ENCODE measurements at places on chromosomes 3 and 15.

- no peak for DNase-seq
These were observed 73.0 kb downstream of the ATP10A start for GRCh38 chr15:25790000-25790660.

DNA sequence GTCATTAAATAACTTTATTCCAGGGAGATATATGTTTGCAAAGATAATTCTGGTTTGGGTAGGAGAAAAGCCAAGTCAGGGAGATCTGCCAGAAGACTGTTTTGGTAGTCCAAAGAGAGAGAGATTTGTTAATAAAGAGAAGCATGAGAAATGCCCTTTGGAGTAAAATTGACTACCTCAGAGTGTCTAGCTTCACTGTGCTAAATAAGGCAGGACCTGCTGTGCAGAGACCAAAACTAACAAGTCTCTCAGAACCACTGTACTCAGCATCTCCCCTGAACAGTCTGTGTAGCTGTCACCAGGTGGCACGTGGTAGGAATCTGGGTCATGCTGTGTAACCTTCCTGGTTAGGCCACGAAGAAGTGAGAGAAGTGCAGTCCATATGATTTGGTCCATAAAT, 31.6 kb upstream of the SLC35G2 start:
- DNase-seq: no peak

- no peak for DNase-seq
These were observed 113.6 kb downstream of the POLR2M start for GRCh38 chr15:57820119-57820518.

GRCh38 chr3:34073111-34073510, 274.7 kb downstream of the PDCD6IP start:
- DNase-seq: no peak

- no peak for DNase-seq
These were observed 53.2 kb downstream of the TM4SF4 start for GRCh38 chr3:149527531-149528339.

DNA sequence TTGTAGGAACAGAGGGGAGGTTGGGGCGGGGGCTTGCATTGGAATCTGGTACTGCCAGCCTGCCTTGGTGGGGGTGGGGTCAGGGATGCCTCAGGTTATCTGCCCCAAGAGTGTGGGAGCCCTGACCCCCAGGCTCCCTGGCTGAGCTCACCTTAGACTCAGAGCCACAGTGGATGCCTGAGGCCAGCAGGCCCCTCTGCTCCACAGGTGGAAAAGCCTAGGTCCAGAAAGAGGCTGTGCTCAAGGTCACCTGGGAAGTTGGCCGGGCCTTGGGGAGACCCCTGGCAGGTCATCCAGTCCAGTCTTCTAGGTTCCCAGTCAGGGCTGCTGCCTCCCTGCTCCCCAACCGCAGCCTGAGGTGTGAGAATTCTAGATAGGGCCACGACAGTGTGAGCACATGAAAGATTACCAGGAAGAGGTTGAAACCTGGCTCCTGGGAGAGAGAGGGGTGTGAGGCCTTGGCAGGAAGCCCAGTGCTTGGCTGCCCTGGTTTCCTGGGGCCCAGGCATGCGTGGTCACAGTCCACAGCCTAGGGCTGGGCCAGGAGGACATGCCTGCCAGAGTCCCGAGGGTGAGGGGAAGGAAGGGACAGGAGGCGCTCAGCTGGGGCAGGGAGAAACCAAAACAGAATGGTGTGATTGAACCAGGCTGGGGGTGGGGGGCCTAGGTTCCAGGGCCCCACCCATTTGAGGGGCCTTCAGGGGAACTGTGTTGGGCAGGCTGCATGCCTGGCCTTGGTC, 4.9 kb downstream of the HDAC11 start:
- DNase-seq: no peak

DNA sequence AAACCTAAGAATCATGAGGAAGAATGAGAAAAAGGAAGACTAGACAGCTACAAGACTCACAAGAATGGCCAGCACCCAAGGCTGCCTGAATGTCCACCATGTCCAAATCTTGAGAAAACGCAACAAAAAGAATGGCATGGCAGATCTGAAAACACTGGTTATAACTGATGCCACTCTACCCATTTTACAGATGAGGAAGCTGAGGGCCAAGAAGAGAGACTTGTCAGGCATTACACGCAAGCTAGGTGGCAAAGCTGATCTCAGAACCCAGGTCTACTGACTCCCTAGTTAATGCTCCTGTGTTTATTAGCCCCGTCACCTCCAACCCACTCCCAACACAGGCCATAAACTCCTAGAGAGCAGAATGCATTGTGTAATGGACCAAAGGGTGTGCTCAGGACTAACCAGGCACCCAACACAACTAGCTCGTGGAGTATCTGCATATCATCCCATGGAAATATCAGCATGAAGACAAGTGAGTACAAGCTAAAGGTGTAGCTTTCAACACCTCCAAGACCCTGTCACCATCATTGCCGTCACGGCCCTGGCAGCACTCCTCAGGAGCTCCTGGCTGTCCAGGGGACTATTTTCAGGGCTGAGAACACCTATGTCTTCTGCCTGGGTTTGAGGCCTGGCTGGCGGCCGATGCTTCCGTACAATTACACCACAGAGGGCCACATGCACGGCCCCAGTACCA, 111.7 kb downstream of the XXYLT1 start:
- no peak for DNase-seq

GRCh38 chr3:155712008-155712407, 32.9 kb downstream of the PLCH1 start:
- DNase-seq: no peak

DNA sequence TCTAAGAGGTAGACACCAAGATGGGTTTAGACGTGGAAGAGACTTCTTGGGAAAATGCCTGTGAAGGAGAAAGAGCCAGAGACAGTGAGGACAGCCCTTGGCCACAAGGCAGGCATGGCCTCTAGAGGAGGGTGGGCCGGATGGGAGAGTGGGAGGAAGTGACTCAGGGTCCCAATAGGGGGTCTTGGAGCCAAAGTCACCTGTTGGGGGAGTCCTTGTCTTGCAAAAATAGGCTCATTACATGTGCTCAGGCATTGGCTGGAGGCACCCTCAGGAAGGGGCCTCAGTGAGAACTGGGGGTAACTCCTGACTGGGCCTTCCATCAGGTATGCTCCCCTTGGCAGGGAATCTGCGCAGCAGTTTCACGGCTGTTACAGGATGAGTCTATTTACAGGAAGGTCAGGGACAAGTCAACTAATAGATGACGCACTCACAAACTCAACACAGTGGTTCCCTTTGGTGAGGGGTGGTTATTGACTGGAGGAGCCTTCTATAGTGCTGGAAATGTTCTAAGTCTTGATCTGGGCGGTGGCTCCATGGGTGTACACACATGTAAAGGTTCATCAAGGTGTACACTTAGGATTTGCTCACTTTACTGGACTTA, 259.6 kb downstream of the XXYLT1 start:
- DNase-seq: no peak

- no peak for DNase-seq
These were observed 60.5 kb downstream of the GLDN start for GRCh38 chr15:51401872-51402517.

GRCh38 chr3:5133239-5134018, 11.3 kb downstream of the ARL8B start:
- DNase-seq: no peak

- no peak for DNase-seq
These were observed 50.1 kb downstream of the PPM1L start for GRCh38 chr3:160806094-160806493.

GRCh38 chr3:15310491-15311370, 21.7 kb downstream of the SH3BP5 start:
- no peak for DNase-seq

DNA sequence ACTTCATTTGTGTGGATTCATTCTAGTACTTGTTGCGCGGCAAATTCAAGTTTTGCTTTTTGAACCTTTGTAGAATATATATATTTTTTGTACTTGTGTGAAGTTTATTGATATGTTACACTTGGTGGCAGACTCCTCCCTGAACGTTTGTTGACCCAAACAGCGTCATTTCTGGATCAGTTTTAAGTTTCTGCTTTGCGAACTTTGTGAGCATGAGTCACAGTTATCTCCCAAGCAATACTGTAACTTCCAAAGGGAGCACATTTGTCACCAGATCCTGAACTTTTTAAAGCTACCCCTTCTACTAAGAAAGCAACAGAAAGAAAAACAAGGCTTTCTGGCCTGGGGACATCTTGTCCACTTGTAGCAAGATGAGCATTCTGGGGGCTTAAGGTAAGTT, 74.8 kb upstream of the CACNA2D3 start:
- no peak for DNase-seq

- DNase-seq: no peak
These were observed 1.2 kb downstream of the RTP1 start for GRCh38 chr3:187198490-187198889.

GRCh38 chr3:136008221-136008620, 42.7 kb downstream of the PPP2R3A start:
- DNase-seq: no peak

DNA sequence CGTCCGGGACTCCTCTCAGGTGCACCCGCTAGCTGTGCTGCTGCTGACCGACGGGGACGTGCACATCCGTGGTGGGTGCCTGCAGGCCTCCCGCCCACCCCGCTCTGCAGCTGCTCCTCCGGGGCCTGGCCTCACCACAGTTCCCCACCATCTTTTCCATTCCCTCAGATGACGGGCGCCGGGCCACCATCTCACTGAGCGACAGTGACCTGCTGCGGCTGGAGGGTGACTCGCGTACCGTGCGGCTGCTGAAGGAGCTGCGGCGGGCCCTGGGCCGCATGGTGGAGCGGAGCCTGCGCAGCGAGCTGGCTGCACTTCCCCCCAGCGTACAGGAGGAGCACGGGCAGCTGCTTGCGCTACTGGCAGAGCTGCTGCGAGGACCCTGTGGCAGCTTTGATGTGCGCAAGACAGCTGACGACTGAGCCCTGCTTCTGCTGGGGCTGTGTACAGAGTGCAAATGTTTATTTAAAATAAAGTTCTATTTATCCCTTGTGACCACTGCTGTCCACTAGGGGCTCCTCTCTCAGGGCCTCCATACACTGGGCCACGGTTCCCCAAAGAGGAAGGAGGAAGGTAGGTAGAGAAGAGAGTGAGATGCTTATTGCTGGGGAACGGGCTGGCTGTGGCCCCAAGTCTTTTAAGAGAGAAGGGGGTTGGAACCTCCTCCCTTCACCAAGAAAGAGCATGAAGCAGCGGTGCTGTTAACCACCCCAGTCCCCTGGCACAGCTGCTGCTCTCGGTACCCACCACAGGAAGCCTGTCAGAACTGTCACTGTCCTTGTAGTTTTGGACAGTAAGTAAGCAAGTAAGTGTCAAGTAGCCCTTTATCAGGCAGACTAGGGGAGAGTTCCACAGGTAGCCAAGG, 47.0 kb downstream of the DHX30 start:
- DNase-seq: no peak

- DNase-seq: no peak
These were observed 86.3 kb downstream of the PPCDC start for GRCh38 chr15:75109736-75110130.

- DNase-seq: no peak
These were observed 8.5 kb downstream of the CALML4 start for GRCh38 chr15:68196445-68197169.

DNA sequence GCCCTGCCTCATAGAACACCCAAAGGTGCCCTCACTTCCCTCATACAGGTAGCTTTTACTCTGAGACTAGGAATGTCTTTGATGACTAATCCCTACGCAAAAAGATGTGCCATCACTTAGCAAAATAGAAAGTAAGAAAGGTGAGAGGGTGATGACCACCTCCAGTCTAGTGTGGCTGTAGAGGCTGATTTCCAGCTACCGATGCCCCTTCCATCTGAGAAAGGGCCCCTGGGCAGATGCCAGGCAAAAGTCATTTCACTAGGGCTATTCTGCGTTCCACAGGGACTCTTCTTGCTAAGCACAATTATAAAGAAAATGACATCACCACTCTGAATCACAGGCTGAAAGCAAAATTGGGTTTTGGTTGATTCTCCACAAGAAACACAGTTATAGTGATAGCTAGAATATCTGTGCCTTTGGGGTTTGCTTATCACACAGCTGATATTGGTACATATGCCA, 77.4 kb downstream of the RBPMS2 start:
- no peak for DNase-seq

DNA sequence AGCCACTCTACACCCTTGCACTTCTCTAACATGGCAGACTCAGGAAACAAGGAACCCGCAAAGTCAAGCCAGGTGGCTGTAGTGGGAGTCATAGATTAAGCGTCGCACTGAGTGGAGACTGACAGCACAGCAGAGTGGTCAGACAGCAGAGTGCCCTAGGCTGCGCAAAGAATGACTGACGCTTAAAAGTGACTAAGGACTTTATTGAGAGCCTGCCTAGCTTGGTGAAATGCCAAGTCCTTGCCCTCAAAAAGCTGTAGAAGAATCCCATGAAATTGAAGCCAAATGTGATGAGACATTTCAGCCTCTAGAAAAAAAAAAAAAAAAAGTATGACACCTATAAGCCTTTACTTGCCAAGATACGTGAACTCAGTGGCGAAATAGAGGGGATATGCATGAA, 30.2 kb downstream of the NCEH1 start:
- DNase-seq: no peak

DNA sequence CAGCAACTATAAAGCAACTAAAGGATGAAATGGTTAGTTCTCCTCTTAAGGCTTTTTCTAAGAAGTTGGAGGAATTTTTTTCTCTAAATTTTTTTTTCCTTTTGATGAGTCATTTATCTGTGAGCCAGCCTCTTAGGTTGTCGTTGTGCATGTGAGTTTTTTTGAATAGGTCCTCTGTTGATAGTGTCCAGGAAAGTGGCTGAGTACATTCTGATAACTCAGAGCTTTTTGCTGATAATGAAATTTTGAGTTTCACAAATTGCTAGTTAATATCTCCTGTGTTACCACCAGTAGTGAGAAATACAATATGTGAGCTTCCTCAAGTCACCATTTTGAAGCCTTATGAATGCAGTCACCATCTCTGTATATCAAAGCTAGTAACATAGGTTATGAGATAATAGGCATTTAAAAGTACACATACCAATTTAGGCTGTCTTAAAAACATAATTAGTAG, 7.1 kb upstream of the LXN start:
- DNase-seq: no peak

- no peak for DNase-seq
These were observed 30.1 kb downstream of the ISL2 start for GRCh38 chr15:76366714-76367113.

DNA sequence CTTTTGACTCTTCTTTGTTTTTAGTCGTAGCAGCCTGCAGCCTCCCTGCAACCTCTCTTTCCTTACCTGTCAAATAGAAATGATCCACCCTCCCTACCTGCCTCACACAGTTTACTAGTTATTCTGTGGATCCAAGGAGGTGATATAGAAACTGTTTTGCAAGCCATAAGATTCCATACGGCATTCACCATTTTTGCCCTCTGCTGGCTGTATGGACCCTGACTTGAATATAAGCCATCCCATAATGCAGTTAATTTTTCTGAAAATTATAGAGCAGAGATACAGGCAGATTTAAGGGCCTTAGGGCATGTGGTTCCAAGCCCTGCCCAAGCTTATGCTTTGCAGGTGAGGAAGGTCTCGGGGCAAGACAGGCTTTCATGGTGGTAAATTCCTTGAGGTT, 63.8 kb downstream of the CPN2 start:
- DNase-seq: no peak

- DNase-seq: no peak
These were observed 99.3 kb downstream of the ARNT2 start for GRCh38 chr15:80503319-80503952.

GRCh38 chr15:51060030-51060673, 34.6 kb downstream of the TNFAIP8L3 start:
- no peak for DNase-seq

Measured in activated CD8-positive, alpha-beta memory T cell treated with anti-CD3 and anti-CD28 coated beads for 1 hour (primary cell).